Esophagus mucosa (tissue), 1 donor: ENCODE measurements at places on chromosomes 1 and 21. TPM values are rescaled to one million over a fixed set of nuclear protein-coding genes. Genes with fewer than 3 reads are reported as not detected.

Gene G0S2
- 2.3 TPM for total RNA-seq

Gene PDC
- not detected for total RNA-seq

Gene CLIC6
- total RNA-seq = 0.60 TPM

Gene AKR7A2
- 50.2 TPM for total RNA-seq

Gene EXTL1
- total RNA-seq = not detected

Gene VWA1
- 29.4 TPM for total RNA-seq

Gene CACHD1
- total RNA-seq = 2.8 TPM

Gene PEAR1
- total RNA-seq = 1.6 TPM

Gene BARHL2
- not detected for total RNA-seq

Gene GABPB2
- 10.6 TPM for total RNA-seq

Gene MCOLN2
- 0.52 TPM for total RNA-seq

Gene IGSF9
- 13.0 TPM for total RNA-seq

Gene CASZ1
- 22.8 TPM for total RNA-seq

Gene NTMT2
- total RNA-seq = not detected

Gene EFHD2
- total RNA-seq = 38.3 TPM

Gene FLAD1
- total RNA-seq = 29.6 TPM

Gene ATP6V1G3
- not detected for total RNA-seq

Gene TLR5
- total RNA-seq = 11.1 TPM

Gene TMPRSS3
- total RNA-seq = 0.32 TPM

Gene LDLRAD1
- 0.24 TPM for total RNA-seq

Gene SIM2
- total RNA-seq = 18.3 TPM

Gene MYOM3
- total RNA-seq = 0.88 TPM

Gene DDR2
- total RNA-seq = 2.9 TPM

Gene CYP4Z1
- total RNA-seq = 0.72 TPM

Gene PDZK1IP1
- 273 TPM for total RNA-seq

Gene UTP11
- 30.3 TPM for total RNA-seq

Gene S100A9
- total RNA-seq = 34,355 TPM
